Stimulated activated CD8-positive, alpha-beta memory T cell treated with anti-CD3 and anti-CD28 coated beads, Interleukin-2, amount 100 ng/mL, for 1 hour (primary cell): ENCODE measurements at places on chromosomes 3 and 15.

GRCh38 chr3:114732353-114732752, 414.7 kb downstream of the ZBTB20 start:
- no peak for DNase-seq

DNA sequence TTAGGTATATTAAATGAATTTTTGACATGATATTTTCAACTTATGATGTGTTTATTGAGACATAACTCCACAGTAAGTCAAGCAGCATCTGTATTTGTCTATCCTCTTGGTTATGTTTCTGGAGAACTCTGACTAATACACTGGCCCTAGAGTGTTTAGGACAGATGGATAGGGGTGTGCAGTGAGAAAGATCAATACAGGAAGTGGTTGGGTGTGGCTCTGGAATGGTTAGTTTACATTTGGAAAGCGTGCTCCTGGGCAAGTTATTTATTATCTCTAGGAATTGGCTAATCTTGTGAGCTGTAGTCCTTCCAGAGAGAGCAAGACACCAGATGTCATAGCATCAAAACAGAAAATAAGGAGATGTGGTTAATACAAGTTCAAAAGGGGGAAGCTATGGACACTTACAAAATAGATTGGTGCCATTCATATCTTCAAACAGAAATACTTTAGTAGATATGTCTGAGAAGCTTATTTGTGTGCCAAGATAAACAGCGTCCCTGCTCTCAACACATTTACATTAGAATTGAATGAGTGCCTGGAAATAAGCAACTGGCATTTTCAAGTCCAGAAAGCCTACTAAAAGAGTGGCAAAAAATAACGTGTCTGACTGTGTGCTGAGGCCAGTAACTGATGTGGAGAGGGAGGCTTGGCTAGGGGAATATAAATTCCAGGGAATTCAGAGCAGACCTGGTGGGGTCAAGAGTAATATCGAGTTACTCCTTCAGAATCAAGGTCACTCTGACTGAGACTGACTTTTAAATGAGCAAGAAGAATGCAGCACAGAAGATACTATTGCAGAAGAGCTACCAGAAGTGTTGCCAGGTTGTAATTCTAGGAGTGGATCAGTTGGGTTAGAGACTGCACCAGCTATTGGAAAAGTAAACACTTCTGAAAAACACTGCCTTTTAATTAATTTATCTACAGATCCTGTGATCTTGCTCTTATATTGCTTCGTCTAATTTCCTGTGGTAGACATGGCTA, 33.4 kb upstream of the PLAAT1 start:
- DNase-seq: no peak

DNA sequence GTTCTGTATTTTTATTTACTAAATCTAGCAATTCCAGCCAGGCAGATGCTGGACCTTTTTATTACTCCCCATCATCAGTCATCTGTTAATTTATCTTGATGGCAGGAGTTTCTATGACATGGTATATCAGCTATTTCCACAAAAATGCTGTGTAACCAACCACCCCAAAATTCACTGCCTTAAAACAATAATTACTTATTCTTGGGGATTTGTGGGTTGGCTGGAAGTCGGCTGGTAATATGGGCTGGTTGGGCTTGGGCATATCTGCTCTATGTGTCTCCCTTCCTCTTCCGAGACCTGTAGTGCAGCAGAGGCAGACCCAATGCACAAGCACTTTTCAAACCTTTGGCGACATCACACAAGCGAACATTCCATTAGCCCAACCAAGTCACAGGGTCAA, 92.1 kb upstream of the UBE2E1 start:
- no peak for DNase-seq

DNA sequence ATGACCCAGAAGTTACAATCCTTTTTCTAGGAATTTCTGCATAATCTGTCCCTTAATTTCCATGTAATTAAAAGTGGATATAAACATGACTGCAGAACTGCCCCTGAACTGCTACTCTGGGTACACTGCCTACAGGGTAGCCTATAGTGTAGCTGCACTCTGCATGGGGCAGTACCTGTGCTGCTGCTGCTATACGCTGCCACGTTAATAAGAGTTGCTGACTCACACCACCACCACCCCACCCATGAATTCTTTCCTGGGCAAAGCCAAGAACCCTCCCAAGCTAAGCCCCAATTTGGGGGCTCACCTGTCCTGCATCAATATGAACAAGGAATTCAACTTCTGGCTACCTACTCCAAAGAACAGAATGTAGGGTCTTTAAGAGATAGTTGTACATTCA, 13.9 kb downstream of the HDGFL3 start:
- DNase-seq: no peak

DNA sequence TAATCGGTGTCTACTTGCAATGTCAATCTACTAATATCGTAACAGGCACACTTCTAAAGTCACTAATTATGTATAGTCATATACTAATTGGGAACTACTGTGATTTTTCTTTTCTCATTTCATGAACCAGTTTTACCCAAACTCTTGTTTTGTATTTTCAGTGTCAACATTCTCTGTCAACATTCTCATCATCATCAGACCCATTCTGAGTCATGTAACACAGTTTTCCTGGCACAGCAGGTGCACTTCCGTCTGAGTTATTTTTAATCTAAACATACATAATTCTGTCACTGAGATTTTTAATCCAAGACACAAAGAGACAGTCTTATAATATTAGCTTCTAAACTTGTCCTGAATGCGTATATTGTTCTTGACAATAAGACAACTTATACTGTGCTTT, 205.1 kb upstream of the EIF1B start:
- DNase-seq: no peak

GRCh38 chr3:115660646-115661337, 37.5 kb downstream of the GAP43 start:
- no peak for DNase-seq

DNA sequence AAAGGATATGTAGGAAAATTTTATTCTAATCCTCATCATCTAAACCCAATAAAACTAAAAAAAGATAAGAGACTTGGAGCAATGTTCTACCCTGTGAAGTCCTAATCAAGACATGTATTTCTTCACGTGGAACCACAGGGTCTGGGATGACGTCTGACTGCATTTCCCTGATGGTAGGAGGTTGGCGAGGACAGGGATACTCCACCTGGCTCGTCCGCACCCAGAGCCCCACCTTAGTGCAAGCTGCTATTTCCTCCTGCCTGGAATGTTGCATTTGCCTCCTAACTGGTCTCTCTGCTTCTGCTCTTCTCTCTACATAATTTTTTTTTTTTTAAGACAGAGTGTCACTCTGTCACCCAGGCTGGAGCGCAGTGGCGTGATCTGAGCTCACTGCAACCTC, 57.7 kb upstream of the RASGRP1 start:
- DNase-seq: no peak

- no peak for DNase-seq
Measured at GRCh38 chr3:194775731-194776130, 90.0 kb downstream of the FAM43A start.

DNA sequence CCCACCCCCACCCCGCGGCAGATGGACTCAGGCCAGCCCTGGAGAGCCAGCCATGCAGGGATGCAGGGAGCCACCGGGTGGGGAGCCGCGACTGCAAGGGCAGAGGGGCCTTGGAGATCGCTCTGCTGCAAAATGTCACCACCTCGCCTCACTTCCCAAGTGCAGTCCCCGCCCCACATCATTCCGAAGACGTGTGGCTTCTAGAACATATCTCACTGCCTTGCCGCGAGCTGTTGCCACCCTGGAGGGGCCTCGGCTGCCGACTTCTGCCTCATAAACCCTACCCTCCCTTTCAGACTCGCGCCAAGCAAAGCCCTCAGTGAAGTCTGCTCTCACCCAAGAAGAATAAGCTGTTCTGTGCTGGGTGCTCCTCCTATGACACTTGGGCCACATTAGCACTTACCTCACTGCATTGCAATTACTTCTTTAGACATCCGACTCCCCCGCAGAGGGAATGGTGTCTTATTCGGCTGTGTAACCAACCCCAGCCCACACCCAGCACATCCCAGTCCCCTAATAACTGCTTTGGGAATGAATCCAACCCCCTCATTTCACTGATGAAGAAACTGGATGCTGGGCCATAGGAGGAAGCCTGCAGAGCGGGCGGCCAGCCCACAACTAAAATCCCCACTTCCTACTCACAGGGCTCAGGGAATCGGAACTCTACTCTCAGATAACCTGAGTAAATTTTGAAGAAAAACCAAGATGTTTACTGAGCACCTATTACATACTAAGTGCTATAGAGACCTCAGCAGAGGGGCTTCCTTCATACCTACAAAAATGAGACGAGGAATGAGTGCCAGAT, 8.6 kb downstream of the TLE3 start:
- no peak for DNase-seq

DNA sequence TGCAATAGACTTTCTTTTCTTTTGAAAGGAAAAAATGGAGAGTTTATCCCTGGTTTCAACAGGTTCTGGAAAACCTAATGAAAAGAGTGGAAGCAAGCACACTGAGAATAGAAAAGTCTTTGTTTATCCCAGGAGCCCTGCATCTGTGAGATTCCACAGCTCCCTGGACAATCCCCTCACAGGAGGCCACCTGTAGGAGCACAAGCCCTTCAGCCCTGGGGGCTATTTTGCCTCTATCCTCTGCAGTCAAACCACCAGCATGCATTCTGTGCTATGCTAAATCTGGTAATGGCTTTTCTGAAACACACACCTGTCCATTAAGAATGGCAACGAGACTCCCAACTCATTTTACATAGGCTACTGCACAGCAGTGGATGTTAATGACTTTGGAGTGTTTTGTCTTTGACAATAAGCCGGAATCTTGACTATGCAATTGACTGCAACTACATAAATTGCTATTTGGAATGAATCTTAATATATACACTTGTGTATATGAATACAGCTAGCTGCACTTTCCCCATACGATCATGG, 369.4 kb downstream of the NR2F2 start:
- DNase-seq: no peak

GRCh38 chr3:57692396-57693147, at the start of gene DENND6A:
Gene DENND6A (minus strand): TSS chr3:57693077. CDS start chr3:57693018, 59 bp downstream.
- DNase-seq: peak; percentile 93

GRCh38 chr3:20909511-20909910, 723.5 kb upstream of the SGO1 start:
- no peak for DNase-seq

DNA sequence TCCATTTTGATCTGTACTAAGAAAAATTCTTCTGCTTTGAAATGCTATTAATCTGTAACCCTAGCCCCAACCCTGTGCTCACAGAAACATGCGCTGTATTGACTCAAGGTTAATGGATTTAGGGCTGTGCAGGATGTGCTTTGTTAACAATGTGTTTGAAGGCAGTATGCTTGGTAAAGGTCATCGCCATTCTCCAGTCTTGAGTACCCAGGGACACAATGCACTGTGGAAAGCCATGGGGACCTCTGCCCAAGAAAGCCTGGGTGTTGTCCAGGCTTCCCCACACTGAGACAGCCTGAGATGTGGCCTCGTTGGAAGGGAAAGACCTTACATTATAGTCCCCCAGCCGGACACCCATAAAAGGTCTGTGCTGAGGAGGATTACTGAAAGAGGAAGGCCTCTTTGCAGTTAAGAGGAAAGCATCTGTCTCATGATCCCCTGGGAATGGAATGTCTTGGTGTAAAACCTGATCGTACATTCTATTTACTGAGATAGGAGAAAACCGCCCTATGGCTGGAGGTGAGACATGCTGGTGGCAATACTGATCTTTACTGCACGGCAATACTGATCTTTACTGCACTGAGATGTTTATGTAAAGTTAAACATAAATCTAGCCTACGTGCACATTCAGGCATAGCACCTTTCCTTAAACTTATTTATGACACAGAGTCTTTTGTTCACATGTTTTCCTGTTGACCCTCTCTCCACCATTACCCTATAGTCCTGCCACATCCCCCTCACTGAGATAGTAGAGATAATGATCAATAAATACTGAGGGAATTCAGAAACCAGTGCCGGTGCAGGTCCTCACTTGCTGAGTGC, 6.3 kb downstream of the PIGZ start:
- DNase-seq: no peak

DNA sequence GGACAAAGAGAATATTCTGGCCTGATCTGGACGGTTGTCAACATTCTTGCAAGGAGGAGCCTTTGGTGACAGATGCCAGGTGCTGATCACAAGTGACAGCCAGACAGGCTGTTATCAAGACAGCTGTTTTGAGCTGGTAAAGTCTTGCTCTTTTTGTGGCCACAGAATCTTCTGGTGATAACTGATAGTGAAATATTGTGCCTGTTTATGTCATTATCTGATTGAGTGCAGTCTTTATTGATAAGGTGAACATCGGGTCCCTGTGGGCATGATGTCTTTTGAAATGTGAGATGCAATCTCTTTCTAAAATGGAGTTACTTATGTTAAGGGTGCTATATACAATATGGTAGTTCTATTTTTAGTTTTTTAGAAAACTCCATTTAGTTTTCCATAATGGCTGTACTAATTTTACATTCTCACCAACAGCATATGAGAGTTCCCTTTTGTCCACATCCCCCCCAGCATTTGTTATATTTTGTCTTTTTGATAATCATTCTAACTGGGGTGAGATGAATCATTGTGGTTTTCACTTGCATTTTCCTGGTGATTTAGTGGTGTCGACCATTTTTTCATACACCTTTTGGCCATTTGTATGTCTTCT, 10.7 kb downstream of the CEP63 start:
- DNase-seq: no peak

- DNase-seq: no peak
Measured at GRCh38 chr3:2623436-2623835, 486.7 kb downstream of the IL5RA start.

DNA sequence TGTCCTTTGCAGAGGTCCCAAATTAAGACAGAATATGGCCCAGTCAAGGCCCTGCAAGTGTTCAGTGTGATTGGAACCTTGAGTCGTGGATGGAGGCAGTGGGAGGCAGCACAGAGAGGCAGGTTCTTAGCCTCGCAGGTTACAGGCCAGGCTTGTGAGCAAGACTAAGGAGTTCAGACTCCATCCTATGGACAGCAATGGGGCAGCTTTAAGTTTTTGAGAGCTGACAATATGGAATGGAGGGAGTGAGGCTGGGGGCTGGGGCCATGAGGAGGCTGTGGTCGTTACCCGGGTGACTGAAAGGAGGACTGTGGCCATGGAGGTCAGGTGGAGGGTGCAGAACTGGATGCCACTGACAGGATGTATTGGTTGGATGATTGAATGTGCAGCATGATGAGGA, 74.1 kb upstream of the PRR23C start:
- DNase-seq: no peak

GRCh38 chr3:106206146-106206545, 337.3 kb upstream of the CBLB start:
- no peak for DNase-seq
